ENCODE measurements at places on chromosomes 7 and 10.

GRCh38 chr7:145655666-145656065 is 460.9 kb upstream of the CNTNAP2 start:
- DNase-seq, result no peak

- DNase-seq, result no peak
These were observed 15.3 kb downstream of the KCNH2 start for GRCh38 chr7:150962553-150963399.

GRCh38 chr10:14093730-14094484 is 236.8 kb downstream of the FRMD4A start:
- no peak for DNase-seq

DNA sequence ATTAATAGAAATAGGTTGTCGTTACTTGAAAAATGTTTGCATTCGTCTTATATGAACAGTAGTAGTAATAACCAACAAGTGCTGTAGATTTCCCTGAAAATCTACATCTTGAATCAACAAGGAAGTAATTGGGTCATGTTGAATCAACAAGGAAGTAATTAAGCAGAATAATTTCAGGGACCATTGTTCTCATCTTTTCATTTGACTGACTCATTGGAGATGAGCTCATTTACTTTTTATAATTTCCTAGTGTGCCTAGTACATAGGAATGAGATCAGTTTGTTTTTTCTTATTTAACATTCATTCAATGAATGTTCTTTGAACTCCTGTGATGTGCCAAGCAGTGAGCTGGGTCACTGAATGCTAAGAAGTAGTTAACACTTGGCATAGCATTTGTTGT is 8.2 kb downstream of the CLDN12 start:
- no peak for DNase-seq

- DNase-seq, result no peak
These were observed 53.4 kb upstream of the CYP2C18 start for GRCh38 chr10:94630017-94630688.

DNA sequence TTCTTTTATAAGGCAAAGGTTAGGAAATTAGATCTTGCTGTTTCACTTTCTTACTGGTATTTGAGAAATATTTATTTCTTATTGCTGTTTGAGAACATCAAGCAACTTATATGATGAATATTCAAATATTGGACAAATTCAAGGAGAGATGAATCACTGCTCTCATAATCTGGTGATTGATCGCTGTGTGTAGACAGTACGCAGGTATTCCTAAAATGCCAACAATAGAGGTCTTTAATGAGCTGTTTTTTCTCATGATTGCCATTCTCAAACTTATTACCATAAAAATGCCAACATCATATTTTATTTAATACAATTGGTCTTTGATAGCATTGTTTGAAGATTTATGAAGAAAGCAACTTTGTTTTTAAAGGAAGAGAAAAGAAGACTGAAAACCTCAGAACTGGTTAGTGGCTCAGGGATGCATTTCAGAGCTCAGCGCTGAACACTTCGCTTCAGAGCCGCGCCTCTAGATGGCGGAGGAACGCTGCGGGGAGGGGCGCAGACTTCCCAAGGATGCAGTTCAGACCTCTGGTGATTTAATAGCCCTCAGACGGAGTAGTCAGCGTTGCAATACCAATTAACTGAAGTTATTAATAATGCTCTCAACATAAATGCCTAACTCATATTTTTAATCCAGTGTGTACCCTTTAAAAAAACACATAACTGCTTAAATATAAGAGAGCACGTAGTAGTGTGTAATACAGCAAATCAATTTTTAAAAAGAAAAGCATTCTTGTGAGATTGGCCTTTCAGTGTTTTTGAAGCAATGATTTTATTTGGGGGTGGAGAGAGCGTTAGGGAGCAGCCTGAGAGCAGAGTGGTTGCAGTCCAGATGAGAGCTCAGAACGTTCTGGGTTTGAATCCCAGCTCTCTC is 38.5 kb upstream of the STEAP4 start:
- DNase-seq, result no peak

DNA sequence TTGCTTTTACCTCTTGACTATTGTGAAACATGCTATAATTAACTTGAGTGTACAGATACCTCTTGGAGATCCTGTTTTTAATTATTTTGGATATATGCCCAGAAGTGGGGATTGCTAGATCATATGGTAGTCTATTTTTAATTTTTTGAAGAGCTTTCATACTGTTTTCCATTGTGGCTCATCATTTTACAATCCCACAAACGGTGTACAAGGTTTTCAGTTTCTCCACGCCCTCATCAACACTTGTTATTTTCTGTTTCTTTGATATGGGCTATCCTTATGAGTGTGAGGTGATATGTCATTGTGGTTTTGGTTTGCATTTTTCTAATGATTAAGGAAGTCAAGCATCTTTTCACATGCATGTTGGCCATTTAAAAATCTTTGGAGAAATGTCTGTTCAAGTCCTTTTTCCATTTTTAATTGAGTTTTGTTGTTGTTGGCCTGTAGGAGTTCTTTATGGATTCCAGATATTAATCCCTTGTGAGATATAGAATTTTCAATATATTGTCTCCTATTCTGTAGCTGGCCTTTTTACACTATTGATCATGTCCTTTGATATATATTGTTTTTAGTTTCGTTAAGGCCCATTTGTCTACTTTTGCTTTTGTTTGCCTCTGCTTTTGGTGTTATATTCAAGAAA is 7.5 kb downstream of the AGK start:
- no peak for DNase-seq

GRCh38 chr10:21292763-21293517 is 232.5 kb downstream of the SKIDA1 start:
- no peak for DNase-seq

Measured in stimulated activated CD8-positive, alpha-beta memory T cell treated with anti-CD3 and anti-CD28 coated beads, Interleukin-4, amount 100 ng/mL, for 1 hour (primary cell).